Ammon's horn (tissue), 1 donor: ENCODE measurements at places on chromosomes 7 and 10.

- DNase-seq, result no peak
Measured at GRCh38 chr10:123136221-123136805, 543 bp downstream of the HMX3 start.

GRCh38 chr10:132676193-132676891 is 109.6 kb downstream of the NKX6-2 start:
- DNase-seq, result no peak

DNA sequence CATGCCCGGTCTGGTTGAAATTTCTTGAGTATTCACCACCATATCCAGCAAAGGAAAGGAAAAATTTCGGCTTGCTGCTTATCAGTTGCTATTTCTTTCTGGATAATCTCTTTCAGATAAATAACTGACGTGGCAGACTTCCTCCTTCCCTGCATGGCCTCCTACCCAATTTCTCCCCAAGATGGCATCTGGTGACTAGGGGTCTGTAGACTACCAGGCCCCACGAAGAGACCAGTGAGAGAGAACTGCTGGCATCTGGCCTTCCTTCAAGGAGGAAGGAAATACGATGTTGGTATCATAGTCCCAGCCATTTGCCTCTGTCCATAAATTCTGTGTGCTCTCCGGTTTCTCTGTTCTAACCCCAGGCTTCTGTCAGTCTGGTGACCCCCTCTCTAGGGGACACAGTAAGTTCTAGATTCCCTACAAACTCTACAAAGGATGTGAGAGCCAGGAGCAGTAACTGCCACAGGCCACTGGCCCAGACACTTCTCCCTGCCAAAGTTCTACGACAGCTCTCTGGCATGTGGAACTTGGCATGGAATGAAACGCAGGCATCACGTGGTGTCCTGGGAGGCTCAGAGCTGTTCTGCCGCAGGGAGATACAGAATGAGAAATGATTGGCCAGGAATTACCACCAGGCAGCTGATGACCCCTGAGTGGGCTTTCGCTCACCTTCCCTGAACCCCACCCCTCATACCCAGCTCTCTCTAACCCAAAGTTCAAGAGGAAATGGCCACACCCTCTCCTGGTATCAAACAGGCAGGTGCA is 30.0 kb upstream of the MSRB2 start:
- peak; percentile 96 for DNase-seq

DNA sequence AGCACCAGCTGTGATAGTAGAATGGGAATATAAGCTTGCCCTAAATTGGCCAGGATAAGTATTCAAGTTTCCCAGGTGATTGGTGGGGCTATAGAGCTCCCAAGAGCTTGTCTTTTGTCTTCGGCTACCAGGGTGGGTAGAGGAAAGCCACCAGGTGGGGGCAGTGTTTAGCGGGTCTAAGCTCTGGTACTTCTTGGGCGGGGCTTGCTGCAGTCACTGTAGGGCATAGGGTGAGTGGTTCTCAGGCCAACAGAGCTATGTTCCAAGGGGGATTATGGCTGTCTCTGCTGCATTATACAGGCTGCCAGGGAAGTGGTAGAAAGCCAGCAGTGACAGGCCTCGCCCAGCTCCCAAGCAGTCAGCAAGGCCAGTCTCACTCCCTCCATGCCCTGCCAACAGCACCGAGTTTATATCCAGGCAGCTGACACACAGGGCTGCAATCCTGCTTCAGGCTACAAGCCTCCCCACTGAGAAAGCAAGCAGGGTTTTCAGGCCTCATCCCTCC is 110.7 kb downstream of the ZNF467 start:
- DNase-seq, result peak; percentile 65

- DNase-seq, result no peak
Measured at GRCh38 chr10:32341596-32341995, 5.4 kb downstream of the EPC1 start.

DNA sequence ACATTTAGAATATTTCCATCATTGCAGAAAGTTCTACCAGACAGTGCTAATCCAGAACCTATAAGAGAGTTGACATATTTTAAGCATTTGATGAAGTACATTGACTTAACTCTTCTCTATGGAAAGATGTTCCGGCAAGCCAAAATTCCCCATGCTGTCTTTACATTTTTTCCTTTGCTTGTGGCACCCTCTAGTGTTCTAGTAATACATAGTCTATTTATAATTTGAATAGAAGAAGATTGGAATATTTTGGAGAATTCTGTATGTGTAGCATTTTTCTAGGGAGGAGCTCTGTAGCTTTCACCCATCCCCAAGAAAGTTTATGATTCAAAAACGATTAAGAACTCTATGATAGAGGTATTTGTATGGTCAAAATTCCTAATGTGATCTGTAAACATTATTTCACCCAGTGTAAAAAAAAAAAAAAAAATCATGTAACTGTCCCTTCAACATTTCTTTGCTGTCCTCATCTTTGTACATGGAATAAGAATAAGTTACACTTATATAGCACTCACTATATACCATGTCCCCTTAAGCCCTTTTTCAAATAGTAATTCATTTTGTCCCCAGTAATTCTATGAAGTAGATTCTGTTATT is 33.2 kb downstream of the NRF1 start:
- peak; percentile 60 for DNase-seq

DNA sequence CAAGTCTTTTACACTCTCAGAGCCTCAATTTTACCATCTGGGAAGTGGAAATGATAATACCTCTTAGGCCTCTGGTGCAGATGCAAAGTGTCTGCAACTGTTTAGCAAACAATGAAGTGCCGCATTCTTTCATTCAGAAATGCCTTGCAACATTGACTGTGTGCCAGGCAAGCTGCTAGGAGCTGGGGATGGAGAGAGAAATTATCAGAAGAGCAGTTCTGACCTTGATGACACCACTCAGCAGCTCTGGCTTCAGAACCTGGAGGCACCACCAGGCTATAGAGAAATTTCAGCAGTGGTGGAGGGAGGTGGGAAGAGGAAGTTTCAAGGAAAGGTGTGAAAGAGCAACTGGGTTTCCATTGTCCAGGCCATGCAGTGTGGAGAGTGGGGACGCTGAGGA is 78.1 kb upstream of the HABP2 start:
- no peak for DNase-seq

DNA sequence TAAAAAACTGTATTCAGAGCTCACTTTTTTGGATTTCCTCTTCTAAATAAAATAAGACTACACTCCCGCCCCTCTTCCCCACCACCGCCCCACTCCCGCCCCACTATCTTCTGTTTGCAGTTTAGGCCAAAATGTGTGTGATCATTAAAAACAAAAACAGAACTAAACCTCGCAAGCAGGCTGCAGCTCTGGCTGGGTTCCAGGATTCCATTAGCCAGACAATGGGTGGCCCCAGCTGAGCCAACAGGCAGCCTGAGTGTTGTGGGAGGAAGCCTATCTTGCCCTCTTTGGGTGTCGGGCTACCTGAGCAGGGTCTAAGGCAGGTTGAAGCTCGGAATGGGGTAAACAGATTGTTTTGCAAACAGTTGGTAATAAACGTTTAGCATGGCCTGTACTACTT is 41.7 kb downstream of the ARL4A start:
- peak; percentile 81 for DNase-seq

- no peak for DNase-seq
Measured at GRCh38 chr10:128096486-128097199, 29.6 kb downstream of the MKI67 start.

DNA sequence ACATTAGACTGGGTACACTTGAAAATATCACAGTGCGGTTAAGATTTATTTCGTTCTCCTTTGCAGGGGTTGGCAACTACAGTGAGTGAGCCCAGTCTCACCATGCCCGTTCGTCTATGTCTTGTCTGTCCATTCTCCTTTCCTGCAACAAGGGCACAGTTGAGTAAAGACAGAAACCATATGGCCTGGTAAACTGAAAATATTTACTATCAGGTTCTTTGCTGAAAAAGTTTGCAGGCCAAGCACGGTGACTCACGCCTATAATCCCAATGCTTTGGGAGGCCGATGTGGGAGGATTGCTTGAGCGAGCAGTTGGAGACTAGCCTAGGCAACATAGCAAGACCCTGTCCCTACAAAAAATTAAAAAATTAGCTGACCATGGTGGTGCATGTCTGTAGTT is 11.4 kb upstream of the KCTD7 start:
- DNase-seq, result no peak

DNA sequence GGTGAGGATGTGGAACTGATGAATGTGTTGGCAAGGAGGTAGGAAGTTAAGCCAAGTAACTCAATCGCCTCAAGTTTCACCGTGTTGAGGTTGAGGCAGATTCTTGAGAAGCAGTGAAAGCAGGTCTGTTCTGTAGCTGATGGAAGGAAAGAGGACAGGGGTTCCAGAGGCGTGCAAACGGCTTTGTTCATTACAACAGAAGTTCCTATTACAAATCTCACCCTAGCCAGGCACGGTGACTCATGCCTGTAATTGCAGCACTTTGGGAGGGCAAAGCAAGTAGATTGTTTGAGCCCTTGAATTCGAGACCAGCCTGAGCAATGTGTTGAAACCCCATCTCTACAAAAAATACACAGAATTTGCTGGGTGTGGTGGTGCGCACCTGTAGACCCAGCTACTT is 36.9 kb upstream of the PTF1A start:
- no peak for DNase-seq

DNA sequence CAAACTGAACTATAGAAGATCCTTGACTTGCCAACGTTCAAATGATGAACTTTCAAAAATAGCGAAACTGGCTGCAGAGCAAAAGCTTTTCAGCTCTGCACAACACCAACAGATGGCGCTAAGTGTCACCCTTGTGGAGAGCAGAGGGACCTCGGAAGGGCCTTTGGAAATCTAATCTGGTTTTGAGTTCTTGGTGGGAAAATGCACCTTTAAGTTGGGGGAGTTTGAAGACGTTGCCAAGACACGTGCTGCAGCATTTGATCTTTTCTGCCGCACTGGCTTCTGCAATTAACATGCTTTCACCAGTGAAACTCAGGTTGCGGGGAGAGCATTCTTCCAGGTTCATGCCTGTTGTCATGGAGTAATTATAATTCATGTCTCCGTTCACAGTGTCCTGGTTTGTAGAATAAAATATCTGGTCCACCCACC is 26.3 kb upstream of the WDR11 start:
- DNase-seq, result peak; percentile 45

DNA sequence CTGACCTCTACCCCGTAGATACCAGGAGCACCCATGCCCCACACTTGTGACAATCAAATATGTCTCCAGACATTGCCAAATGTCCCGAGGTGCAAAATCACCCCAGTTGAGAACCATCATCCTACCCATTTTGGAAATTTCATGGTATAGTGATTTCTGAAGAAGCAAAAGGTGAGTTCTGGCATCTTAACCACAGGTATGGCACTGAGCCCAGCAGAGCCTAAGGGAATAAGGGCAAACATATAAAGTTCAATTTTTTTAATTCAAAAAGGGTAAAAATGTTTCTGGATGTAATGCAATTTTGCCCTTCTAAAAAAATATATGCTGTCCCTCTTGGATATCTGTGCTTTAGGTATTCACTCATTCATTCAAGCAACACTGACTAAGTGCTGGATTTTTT is 30.5 kb upstream of the CPXM2 start:
- no peak for DNase-seq

DNA sequence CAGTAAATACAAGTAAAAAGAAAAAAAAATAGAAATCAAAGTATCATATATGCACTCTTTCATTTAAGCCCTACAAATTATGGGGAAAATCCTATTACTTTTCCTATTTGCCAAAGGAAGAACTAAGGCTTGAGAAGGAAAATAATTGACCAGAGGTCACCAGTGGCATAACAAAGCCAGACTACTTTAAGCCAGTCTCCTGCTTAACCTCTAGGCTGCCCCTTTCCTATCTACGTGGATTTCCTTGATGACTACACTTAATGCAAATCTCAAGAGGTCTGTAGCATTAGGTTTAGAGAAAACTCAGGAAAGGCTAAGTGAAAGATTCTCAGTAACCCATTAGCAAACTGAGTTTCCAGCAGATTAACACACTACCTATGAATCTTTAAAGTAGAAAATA is 49.8 kb downstream of the TPK1 start:
- no peak for DNase-seq

DNA sequence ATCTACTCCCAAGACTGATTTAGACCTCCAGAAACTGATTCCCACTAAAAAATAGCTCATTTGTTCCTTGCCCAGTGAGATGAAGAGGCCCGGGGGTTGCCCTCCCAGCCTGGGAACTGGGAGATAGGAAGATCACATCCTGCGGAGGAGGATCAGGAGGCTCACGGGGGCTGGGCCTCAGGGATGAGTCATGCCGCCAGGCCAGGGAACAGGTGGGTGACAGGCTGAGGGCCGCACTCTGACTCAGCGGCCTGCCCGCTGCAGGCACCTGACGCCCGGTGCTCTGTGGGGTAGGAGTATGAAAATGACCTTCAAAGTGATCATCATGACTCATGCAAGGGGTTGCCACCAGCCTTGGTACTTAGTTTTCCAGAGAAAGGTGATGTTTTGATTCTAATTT is 104.5 kb upstream of the ZPBP start:
- DNase-seq, result no peak

DNA sequence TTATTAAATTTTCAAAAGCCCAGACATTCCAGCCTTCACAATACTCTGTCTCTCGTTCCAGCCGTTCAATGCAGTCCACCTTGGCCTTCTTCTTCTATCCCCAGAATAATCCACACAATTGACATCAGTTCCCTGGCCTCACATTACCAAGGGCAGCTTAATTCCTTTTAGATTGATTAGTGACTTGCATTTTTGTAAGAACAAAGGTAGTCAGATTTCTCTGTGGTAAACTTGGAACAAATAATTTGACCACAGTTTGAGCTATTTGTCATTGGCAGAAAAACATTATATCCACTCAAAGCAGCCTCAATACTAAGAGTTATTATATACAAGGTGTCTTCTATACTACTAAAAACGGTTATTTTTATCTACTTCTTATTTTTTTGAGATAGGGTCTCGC is 5.1 kb upstream of the CYTH3 start:
- DNase-seq, result no peak

DNA sequence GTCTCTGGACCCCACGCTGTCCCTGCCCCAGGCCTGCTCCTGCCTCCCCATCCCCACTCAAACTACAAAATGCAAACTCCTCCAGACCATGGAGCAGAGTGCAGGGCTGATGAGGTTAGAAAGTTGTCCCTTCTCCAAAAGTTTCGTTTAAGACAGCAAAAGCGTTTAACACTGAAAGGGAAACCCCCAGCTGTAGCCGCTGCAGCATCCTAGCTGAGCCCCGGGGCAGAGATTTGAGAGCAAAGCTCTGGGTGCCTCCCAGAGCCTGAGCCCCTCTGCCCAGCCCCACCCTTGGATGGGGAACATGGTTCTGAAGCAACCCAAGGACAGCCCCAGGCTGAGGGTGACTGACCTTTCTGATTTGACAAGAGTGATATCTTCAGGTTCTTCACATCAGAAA is 52.8 kb upstream of the ENO4 start:
- no peak for DNase-seq

- peak; percentile 75 for DNase-seq
Measured at GRCh38 chr7:141697211-141697871, 4.6 kb downstream of the DENND11 start.

DNA sequence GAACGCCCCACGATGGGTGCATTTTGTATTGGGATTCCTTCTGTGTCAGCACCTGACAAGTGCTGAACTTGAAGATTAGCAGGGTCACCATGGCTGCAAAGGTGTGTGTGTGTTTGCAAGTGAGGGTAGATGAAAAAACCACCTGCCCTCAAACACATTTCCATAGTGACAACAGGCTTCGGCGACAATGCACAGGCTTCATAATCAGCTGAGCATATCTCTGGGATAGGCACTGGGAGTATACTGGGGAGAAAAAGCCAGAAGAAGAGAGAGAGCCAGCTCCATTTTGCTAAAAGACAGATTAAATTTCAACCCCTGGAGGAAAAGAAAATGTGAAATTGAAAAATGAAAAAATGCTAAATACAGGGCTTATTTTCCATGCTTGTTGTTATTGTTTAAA is 656.1 kb downstream of the INHBA start:
- DNase-seq, result no peak

GRCh38 chr10:124598773-124599587 is 137.4 kb downstream of the LHPP start:
- no peak for DNase-seq

GRCh38 chr7:50147951-50148808 is 55.1 kb upstream of the ZPBP start:
- DNase-seq, result no peak
